ENCODE measurements at places on chromosomes 16 and 17. TPM values are rescaled to one million over a fixed set of nuclear protein-coding genes. Genes with fewer than 3 reads are reported as not detected.

The MYL11 gene
- 4,879 TPM for total RNA-seq

The CD68 gene
- 26.2 TPM for total RNA-seq

The CD300LB gene
- total RNA-seq: not detected

The SYT17 gene
- total RNA-seq: 0.10 TPM

The SYNGR2 gene
- 208 TPM for total RNA-seq

GRCh38 chr16:180681-181564 is 664 bp downstream of the HBQ1 start:
- H3K4me1 ChIP-seq: peaks cover 10% of the 10 kb centered on the region
- H3K27ac ChIP-seq: no peak overlapping the region
- peak overlapping the region; percentile 13 for H3K4me3 ChIP-seq
- DNase-seq: peak; percentile 54
- no peaks in the 10 kb centered on the region for H3K36me3 ChIP-seq
- H3K27me3 ChIP-seq: peaks cover 40% of the 10 kb centered on the region

DNA sequence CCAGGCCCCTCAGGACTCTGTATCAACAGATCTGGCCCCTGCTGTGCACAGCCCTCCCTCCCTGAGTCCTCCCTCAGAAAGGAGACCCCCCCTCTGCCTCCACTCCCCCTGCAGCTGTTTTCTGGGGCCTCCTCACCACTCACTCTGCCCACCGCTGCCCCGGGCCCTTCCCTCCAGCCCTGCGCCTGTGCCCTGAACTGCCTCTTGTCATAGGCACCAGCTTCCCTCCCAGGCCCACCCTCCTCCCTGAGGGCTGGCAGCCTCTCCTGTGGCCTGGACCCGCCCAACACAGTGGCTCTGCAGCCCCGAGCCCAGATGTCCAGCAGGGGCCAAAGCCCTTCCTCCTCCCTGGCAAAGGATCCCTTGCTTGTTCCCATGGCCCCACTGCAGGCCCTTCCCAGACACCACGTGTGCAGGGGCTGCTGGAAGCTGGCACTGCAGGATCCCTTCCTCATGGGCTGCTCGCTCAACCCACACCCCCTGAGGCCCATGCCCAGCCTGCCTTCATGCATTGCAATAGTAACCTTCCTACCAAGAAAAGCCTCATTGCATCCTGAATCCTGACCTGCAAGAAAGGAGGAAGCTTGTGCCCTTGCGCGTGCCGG is 25.8 kb downstream of the GNPTG start:
- H3K27me3 ChIP-seq: no peaks in the 10 kb centered on the region
- H3K4me1 ChIP-seq: peaks cover 10% of the 10 kb centered on the region
- no peak for DNase-seq
- peak overlapping the region; percentile 98 for H3K27ac ChIP-seq

DNA sequence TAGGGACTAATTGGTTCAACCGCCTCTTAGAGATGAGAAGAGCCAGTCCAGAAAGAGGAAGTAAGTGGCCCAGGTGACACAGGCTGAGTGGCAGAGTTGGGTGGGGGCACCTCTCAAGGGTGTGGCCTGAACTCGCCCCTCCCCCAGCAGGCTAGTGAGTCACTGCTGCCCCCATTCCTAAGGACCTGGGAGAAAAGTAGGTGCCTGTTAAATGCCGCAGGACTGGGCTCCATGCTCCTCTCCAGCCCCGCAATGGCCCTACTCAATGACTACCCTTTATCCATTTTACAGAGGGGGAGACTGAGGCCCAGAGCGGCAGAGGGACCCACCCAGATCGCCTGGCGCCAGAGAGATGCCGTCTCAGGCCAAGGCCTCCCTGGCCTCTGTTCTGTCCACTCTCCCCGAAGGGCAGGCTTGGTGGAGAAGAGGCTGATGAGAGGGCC is 8.1 kb downstream of the TMEM235 start:
- H3K27me3 ChIP-seq: no peaks in the 10 kb centered on the region
- H3K4me1 ChIP-seq: no peaks in the 10 kb centered on the region
- no peak overlapping the region for H3K27ac ChIP-seq
- no peak for DNase-seq

- no peaks in the 10 kb centered on the region for H3K4me1 ChIP-seq
- H3K4me3 ChIP-seq: no peak overlapping the region
- H3K27ac ChIP-seq: no peak overlapping the region
- H3K36me3 ChIP-seq: no peaks in the 10 kb centered on the region
Observed at GRCh38 chr17:62925267-62925836, 40.7 kb upstream of the TANC2 start.

DNA sequence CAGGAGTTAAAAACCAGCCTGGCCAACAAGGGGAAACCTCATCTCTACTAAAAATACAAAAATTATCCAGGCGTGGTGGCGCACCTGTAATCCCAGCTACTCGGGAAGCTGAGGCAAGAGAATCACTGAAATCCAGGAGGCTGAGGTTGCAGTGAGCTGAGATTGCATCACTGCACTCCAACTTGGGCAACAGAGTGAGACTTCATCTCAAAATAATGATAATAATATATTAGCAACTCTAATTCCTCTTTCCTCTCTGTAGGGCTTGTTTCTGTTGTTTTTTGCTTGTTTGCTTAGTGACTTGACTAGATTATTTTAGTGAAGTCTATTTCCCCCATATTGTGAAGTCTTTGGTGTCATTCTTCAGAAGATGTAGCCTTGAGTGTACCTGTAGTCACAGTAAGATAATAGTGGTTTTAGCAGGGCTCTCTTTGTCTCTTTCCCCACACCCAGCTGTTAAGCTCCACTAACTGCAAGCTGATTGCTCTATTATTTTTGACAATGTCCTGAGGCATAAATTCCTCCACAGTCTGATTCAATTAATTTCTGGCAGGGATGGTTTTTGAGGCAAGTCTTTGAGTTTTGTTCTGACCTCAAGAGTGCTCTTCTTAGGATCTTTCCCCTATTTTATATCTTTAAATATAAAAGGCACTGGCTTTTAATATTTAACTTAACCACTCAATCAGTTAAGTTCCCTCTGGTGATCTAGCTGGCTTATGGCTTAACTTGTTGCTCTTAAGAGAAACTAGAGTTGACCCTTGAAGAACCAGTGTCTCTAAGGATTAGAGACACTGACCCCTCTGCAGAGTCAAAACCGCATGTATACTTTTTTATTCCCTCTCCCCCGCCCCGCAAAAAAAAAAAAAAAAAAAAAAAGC is 18.6 kb upstream of the TNFSF12 start:
- no peak overlapping the region for H3K4me3 ChIP-seq
- H3K27me3 ChIP-seq: no peaks in the 10 kb centered on the region
- H3K4me1 ChIP-seq: no peaks in the 10 kb centered on the region

GRCh38 chr16:24775455-24775854 is 46.0 kb downstream of the TNRC6A start:
- peaks cover 27% of the 10 kb centered on the region for H3K36me3 ChIP-seq
- H3K27me3 ChIP-seq: no peaks in the 10 kb centered on the region
- peaks cover 60% of the 10 kb centered on the region for H3K4me1 ChIP-seq
- peak; percentile 60 for DNase-seq
- H3K27ac ChIP-seq: peak overlapping the region; percentile 83

DNA sequence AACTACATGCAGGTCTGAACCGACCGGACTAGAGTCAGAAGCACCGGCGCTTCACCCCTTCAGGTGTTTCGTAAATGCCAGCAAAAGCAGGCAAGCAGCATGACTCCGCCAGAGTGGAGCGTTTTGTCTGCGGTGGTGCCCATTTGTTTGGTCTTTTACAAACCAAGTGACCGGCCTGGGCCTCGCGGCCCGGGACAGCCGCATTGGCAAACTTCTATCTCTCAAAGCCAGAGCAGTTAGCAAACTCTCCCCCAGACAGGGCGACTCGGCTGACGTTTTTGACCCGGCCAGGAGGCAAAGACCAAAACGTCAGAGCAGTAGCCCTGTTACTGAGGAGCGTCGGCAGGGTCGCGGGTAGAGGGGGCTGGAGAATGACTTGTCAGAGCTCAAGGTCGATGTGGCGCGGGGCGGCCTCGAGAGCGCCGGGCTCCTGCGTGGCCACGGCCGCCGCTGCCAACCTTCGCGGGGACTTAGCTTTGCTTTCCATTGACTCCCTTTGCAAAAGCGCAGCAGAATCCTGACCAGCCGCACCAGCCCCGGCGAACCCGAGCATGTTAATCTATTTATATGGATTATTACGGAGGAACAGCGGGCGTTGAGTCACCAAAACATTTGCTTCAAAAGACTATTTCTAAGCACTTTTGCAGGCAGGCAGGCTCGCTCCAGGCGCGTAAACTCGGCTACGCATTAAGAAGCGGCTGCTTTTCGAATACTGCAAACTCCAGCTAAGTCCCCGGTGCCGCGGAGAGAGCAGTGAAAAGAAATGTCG is 763 bp upstream of the SOX9 start:
- peak overlapping the region; percentile 76 for H3K4me3 ChIP-seq
- no peaks in the 10 kb centered on the region for H3K36me3 ChIP-seq
- H3K27ac ChIP-seq: peak overlapping the region; percentile 91
- H3K4me1 ChIP-seq: peaks cover 30% of the 10 kb centered on the region

Data from gastrocnemius medialis (tissue), 4 donors.